ENCODE measurements at places on chromosomes 2 and 18.
A peak's percentile ranks its signal among the peaks of the same experiment; 100 is the strongest.

GRCh38 chr2:36616947-36617346 lies 19.0 kb upstream of the FEZ2 start:
- DNase-seq = no peak

DNA sequence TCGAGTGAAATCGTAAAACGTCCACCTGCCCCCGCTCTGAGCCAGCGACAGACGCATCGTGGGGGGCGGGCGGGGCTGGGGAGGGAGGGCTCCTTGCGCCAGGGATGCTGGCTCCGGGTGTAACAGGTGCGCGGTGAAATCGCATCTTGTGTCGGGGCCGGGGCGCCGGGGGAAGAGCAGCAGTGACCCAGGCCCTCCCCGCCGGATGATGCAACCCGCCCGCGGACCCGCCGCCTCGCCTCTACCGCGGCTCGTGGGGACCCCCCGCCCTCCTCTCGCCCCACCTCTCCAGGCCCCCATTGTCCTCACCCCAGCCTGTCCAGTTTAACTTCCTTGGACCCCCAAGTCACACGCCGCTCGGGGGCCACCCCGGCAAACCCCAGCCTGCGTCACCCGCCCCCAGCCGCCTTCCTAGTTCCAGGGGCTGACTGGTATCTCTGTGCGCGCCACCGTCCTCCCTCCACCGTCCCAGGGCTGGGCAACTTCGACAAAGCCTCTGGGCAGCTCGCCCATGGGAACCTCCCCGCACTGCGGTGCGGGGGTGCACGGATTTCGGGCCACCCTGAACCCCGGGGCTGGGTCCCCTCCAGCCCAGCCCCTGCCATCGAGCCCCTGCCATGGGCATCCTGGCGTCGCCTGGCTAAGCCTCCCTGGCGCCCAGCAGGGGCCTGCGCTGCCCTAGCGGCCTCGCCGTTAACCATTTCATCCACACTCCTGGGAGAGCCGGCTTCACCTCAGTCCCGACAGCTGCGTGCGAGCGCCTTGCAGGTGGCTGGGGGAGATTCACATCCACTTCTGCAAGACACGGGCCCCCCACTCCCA lies 799 bp upstream of the KIF1A start:
- peak; percentile 7 for DNase-seq

DNA sequence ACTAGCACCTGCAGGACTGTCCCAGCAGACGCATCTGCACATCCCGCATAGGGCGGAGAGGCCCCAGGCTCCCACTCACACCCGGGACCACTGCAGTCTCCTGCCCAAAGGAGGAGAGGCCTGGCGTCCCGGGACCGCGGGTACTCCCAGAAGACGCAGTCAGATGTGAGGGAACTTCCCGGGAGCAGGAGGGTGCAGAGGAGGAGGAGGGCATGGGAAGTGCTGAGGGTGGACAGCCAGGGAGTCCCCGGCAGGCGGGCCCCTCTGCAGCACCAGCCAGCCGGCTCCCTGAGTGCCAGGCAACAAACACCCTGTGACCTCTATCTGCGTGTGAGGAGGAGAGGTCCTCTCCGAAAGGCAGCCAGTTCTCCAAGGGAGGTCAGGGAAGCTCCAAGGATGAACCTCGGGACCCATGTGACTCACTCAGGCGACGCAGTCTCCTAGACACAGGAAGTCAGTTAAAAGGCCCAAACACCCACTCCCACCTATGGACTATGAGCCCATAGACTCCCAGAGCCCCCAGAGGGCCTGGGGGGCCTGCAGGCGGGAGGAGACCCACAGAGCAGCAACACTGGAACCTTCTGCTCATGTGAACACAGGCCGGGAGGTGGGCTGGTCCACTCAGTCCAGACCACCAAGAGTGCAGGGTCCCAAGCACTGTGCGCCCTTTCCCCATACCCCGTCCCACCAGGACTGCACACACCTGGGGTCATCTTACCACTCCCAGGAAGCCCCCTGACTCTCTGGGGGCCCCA lies 4.2 kb downstream of the PXDN start:
- DNase-seq = no peak

DNA sequence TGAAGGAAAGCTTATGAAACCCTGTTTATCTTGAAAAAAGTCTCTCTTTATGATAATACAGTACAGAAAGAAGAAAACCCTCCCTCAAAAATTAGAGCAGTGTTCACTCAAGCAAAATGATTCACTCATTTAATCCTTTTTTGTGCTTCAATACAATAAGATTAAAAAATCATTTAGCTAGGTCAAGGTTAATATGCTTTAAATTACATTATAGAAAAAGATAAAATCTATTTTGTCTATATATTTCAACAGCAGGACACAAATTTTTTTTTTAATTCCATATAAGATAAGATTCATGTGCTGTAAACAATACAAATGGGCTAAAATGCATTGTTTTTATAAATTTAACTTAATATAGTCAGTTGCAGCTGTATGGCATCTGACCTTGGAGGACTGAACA lies 176.9 kb downstream of the KCNE4 start:
- no peak for DNase-seq

DNA sequence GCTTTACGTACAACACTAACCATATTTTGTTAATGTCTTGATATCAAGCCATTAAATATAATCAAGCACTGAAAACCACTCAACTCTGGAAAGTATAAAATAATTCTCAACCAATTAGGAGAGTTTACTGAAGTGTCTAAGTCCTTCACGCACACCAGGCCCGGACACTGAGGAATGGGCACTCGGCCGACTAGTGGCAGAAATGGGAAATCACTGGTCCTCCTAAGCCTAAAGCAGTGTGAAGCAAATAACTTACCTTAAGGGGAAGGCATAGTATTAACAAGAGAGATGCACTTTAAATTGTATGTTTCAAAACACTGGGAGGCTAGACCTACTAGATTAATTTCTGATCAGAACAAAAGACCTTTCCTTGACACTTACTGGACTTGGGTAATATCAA lies 45.7 kb downstream of the FAM210A start:
- DNase-seq = no peak

GRCh38 chr2:101395545-101396315 lies 8.4 kb upstream of the CREG2 start:
- no peak for DNase-seq

- no peak for DNase-seq
Measured at GRCh38 chr2:127017548-127017947, 89.4 kb downstream of the BIN1 start.

DNA sequence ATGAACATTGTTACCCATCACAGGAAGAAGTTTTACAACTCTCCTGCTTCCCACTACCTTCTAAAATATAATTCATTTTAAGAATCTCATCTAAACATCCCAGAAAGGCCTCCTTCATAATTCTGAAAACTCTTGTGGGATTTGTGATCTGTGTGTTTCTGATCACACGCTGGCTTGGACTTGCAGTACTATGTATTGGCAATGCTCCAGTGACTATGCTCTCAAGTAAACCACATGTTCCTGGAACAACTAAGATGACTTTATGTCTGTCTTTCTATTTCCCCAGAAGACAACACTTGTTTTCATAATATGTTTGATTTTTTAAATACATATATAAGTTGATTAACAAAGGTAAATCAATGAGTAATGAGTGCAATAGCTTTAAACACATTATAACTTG lies 376.6 kb upstream of the NETO1 start:
- no peak for DNase-seq

DNA sequence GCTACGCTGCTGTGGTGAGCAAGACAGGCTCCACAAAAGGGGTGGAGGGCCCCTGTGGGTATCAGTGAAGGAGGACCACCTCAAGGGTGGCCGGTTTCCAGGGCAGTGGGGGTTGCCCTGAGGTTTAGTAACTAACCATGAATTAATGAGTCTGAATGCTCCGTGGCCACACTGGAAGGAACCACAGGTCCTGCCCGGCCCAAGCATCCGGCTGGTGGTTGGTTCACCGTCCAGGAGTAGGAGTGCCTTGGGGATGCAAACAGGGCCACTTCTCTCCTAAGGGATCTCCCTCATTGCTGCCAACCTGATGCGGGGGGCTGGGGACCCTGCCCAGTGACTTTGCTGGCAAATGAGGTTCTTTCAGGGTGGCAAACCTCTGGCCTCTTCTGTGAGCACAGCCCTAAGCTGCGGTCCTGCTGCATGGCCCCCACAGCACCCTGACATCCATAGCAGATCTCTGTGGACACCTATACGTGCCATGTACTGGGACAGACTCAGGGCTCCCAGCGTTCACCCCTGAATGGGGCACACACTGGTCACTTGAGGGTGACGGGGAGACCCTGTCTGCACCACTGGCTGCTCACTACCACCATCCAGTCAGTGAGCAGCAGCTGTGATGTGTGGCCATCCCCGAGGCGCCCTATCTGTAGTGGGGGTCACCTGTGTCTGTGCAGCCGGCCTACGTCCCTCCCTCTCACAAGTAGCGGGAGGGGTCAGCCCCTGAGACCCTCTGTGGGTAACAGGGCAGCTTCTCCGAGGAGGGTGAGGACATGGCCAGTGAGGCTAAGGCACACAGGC lies 41.6 kb downstream of the HS6ST1 start:
- no peak for DNase-seq

- no peak for DNase-seq
Measured at GRCh38 chr18:23196119-23197007, 61.1 kb downstream of the CABLES1 start.

GRCh38 chr2:122486086-122486485 lies 730.6 kb downstream of the TSN start:
- DNase-seq = no peak

- peak; percentile 12 for DNase-seq
Measured at GRCh38 chr18:46672062-46672970, 15.3 kb upstream of the LOXHD1 start.

GRCh38 chr18:64258111-64258650 lies 109.3 kb upstream of the LINC00305 start:
- no peak for DNase-seq

DNA sequence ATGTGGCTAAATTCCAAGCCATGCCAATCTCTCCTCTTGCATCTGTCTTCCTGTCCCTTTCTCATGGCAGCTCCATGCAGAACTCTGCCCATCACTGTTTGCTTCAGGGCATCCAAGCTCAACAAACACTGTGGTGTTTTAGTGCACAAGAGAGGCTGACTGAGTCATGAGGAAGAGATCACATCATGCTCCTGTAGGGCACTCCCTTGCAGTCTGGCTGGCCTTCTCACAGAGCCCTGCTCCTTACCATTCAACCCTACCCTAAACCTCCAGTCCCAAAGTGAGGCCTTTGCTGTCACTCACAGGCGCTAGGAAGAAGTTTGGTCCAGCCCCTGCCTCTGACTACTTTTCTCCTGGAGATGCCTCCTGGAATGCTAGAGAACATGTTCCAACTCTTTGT lies 194.0 kb downstream of the LRATD1 start:
- DNase-seq = no peak

DNA sequence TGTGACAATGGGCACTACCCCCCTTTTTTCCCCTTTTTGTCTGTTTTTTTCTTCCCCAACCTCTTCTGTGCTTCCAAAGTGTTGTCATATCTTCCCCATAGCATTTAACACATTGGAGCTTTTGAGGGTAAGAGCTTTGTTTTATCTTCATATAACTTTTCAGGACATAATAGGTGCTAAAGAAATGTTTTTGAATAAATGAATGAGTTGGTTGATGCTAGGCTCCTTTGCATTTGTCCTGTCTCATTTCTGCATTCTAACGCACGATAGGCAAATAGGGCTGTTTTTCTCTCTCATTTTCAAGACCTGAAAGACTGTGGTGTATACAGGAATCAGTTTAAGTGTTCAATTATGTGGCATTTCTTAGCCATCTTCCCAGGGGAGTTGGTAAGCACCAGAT lies 832 bp upstream of the COPS7B start:
- no peak for DNase-seq

GRCh38 chr2:7992612-7993602 lies 688.9 kb upstream of the ID2 start:
- no peak for DNase-seq

- no peak for DNase-seq
Measured at GRCh38 chr18:74989134-74989533, 219.8 kb downstream of the PTGR3 start.

Data from KBM-7 (cell line).